Fibroblast of the conjunctiva (primary cell): ENCODE measurements at places on chromosomes 6 and 20.
A peak's percentile ranks its signal among the peaks of the same experiment; 100 is the strongest.

DNA sequence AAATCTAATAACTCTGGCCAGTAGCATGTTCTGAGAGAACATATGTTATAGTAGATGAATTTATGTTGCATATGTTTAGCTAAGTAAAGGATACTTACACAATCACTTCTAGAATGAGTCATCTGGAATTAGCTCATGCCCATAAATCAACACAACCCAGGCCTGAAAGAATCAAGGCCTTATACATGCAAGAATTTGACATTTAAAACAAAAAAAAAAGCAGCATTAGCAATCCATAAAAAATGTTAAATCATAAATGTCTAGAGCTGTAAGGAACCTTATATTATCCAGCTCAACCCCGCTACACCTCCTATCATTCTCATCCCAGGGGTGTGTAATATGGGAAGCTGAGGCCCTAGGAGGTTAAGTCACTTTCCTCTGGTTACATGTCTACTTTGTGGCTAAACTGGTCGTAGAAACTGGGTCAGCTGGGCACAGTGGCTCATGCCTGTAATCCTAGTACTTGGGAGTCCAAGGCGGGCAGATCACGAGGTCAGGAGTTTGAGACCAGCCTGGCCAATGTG is 105.2 kb upstream of the CARMIL1 start:
- peak; percentile 91 for DNase-seq

DNA sequence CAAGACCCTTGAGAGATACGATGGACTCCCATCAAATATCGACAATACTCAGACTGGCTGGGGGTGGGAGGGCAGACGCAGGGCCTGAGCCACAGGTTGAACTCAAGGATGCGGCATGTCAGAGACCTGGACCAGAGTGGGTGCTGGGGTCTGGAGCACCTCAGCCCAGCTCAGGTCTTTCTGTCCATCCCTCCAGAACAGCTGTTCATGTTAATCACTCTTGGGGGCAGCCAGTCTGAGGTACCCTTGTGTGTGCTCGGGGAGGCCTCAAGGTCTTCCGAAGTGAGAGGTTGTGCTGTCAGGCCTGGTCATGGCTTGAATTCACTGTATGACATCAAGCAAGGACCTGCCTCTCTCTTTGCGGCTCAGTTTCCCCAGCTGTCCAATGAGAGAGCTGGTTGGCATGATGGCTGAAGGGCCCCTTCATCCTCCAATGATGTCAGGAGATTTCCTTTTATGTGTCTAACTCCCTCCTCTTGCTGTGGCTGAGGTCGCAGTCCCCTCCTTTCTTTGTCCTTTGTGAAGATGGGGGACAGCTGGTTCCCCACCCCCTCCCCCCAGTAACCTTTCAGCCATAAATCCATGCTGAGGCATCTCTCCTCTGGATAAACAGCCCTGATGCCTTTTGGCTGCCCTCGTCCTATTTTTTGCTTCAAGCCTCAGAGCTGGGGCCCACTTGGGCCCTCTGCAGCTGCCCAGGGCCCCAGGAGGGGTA is 15.3 kb downstream of the MYH7B start:
- DNase-seq = no peak

DNA sequence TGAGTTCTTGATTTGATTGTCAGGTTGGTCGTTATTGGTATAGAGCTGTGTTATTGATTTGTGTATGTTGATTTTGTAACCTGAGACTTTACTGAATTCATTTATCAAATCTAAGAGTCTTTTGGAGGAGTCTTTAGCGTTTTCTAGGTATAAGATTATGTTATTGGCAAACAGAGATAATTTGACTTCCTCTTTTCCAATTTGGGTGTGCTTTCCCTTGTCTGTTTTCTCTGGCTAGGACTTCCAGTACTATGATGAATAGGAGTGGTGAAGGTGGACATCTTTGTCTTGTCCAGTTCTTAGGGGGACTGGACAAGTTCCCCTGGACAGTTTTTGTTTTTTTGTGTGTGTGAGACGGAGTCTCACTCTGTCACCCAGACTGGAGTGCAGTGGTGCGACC is 17.4 kb downstream of the HLA-DOA start:
- DNase-seq = no peak

DNA sequence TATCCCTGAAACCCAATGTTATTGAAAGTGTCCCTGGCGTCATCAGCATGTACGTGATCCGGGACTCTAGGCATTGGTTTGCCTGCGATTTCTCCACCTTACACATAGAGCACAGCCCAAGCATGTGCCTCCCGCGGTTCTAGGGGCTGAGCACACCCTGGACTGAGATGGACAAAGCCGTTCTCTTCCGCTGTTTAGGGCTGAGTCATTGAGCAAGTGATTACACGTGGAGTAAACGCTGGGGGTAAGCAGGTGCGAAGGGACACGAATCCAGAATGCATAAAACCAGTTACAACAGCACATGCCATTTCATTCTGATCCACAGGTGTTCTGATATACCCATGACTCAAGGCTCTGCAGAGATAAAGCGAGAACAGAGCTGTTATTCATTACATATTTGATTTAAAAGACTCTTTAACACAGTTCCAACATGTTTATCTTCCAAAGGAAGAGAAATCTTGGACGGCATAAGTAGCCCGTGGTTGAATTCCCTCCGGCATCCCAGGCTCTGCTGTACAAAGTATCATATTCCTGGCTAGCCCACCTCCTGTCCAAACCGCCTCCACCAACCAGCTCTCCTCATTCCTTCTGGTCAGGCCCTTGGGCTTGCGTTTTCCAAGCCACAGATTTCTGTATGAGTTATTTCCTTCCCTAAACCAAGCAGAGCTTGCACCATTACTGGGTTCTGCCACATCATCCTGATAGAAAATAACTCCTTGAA is 36.1 kb upstream of the THBS2 start:
- DNase-seq = peak; percentile 63

GRCh38 chr20:41877911-41878310 is 259.7 kb upstream of the CHD6 start:
- DNase-seq = no peak

GRCh38 chr6:106103728-106104109 is 17.6 kb downstream of the PRDM1 start:
- DNase-seq = no peak

DNA sequence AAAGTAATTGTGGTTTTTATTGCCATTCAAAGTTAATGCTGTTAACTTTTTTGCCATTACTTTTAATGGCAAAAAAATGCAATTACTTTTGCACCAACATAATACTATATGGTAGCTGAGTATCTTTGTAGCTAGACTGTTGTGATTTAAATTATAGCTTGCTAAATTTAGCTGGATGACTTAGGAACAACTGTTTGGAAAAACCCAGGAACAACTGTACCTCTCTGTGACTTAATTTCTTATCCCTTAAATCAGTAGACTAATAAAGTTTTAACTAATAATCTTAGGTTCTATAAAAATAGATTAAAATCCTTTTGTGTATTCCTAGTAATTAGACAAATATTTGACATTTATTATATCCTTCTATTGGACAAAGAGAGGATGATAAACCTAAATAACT is 268.2 kb downstream of the TENT5A start:
- DNase-seq = no peak

DNA sequence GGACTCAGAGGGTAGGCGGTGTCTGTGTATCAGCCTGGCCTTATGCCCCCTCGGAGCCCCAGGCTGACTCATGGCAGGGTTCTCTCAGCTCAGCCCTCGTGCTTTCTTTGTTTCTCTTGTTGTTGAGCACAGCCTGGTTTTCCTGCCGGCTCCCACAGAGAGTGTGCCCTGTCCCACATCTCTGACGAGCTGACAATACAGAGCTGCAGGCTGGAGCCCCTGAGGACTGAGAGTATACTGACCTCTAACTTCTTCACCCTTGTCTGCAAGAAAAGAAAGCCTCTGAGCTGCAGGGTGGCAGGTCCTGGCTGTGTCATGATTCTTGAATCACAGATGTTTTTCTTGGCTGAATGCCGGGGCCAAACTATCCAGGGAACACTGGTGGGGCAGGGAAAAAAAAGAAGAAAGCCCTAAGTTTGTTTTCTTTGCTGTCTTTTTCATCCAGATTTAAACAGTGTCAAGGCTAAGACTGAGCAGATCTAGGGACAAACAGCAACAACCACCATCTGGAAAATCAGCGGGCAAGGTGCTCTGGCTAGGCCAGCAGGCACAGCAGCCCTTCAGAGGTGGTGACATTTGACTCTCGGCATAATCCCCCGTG is 63.3 kb upstream of the ZNF133 start:
- DNase-seq = peak; percentile 43

GRCh38 chr20:55160037-55160436 is 684.6 kb downstream of the DOK5 start:
- no peak for DNase-seq

GRCh38 chr20:31682927-31683326 is 39.7 kb downstream of the BCL2L1 start:
- no peak for DNase-seq

- no peak for DNase-seq
Measured at GRCh38 chr6:169792306-169793015, 41.0 kb downstream of the ERMARD start.

- DNase-seq = no peak
Measured at GRCh38 chr20:13288357-13288756, 67.3 kb downstream of the ISM1 start.

- no peak for DNase-seq
Measured at GRCh38 chr6:150698391-150698790, 98.7 kb downstream of the PLEKHG1 start.
